Stimulated activated CD8-positive, alpha-beta memory T cell treated with anti-CD3 and anti-CD28 coated beads, Interleukin-7, amount 100 ng/mL, for 24 hours (primary cell): ENCODE measurements at places on chromosomes 6 and 20.

- DNase-seq, result no peak
Observed at GRCh38 chr6:106249658-106250057, 75.9 kb downstream of the ATG5 start.

- DNase-seq, result no peak
Observed at GRCh38 chr6:76790881-76791280, 672.4 kb downstream of the HTR1B start.

GRCh38 chr20:1841554-1842140 is 53.6 kb upstream of the SIRPA start:
- DNase-seq, result no peak

DNA sequence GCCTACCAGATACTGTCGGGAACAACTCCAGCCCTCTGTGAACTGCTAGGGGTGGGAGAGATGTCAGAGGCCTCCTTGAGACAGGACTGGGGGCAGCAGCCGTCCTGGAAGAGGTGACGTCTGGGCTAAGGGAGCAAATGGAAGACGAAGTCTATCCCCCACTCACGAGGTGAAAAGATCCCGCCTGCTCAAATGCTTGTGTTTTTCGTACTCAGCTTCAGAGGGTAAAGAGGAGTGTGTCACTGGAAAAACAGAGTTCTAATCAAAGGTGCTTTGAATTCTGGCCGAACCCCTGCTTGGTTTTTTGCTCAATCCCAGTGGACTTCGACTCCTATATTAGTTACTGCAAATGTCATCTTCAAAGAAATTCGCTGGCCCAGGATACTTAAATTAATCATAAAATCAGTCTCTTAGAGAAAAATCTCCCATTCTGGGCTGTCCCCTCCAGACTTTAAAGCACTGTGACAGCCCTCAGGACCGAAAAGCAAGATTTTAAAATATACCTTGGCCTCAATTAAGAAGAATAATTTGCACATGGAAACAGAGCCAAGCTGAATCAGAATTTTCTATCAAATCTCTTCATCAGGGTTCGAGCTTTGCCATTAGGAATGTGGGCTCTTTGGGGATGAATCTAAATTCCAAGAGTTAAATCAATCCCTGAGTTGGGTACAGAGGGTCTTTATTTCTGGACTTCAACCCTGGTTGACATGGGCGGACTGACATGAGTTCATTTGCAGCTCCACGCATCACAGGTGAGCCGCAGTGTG is 61.8 kb upstream of the AFDN start:
- no peak for DNase-seq

DNA sequence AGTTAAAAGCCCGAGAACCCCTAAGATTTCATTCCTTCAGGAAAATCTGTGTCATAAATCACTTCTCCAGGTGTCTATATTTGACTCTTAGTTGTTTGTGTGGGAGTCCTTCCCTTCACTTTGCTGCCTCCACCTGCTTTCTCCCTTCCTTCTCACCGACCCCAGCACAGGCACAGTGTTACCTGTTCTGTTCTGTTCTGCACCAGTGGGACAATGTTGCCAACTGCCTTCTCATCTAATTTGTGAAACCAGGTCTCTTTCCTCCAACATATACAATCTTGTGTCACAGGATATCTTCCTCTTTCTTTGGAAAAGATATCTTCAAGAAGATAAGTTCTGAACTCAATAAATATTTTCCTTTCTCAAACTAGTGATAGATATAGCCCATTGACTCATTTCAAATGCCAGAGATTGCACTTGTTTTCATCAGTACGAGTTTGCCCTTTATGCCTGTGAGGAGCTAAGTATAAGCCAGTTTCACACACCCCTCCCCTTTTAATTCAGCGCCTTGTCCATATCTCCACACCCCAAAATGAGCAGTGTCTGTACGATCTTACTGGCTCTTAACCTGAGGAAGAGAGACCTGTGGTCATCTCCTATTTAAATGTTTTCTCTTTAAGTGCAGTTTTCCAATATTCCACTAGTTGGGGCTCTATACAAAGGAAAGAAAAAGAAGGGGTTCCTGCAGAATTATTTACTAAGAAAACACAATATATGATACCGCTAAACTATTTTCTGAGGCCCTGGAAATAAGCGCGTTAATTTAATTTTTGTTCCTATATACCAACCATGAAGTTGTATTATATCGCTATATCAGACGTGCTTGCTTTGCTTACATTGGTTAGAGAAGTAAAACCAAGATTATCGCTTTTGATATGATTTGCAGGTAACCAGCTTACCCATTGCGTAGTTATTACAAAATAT is 81.6 kb upstream of the PREP start:
- no peak for DNase-seq

- DNase-seq, result no peak
Observed at GRCh38 chr20:41587523-41587922, 30.7 kb downstream of the CHD6 start.
